ENCODE measurements at places on chromosomes 16 and 17. TPM values are rescaled to one million over a fixed set of nuclear protein-coding genes. Genes with fewer than 3 reads are reported as not detected.

DNA sequence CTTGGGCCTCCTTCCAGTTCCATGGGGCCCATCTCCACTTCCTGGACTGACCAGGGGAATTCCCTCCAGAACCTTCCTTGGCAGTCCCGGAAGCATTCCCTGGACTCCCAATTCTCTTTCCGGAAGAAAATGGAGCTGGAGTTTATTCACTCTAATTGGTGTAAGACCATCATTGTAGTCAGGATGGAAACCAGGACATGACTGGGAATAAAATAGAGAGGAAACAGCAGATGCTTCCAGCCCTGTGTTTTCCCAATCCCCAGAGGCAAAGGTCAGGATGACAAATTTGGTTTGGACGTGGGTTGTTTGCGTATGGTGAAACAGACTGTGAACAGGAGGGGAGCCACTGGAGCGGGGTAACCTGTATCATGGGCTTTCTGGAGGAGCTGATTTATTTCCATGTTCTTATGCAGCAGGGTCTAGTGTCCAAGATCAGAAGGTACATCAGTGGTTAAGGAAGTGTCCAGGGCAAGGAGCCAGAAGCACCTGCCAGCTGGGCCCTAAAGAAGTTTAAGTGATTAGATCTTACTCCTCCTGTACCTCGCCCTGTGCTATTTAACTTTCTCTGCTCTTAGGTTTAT lies 8.5 kb upstream of the LONP2 start:
- DNase-seq = no peak

- peak; percentile 82 for DNase-seq
Observed at GRCh38 chr17:76547183-76547641, 7.4 kb downstream of the PRCD start.

DNA sequence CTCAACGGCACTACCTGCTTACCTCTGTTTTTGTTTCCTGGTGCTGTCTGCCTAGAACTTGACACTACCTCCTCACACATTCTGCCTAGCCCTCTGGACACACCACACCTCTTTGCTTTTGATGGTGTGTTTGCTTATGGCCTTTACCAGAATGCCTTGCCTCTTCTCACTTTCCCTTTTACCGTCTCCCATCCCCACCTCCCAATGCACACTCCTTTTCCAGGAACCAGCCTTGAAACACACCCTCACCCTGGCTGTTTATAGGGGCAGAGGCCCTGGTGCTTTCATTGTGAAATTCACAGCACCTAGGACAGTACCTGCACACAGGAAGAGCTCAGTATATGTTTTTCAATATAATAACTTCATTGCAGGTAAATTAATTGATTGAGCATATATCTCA lies 56.2 kb downstream of the MAP2K6 start:
- DNase-seq = no peak

NAT9 gene
- 63.6 TPM for total RNA-seq

DNA sequence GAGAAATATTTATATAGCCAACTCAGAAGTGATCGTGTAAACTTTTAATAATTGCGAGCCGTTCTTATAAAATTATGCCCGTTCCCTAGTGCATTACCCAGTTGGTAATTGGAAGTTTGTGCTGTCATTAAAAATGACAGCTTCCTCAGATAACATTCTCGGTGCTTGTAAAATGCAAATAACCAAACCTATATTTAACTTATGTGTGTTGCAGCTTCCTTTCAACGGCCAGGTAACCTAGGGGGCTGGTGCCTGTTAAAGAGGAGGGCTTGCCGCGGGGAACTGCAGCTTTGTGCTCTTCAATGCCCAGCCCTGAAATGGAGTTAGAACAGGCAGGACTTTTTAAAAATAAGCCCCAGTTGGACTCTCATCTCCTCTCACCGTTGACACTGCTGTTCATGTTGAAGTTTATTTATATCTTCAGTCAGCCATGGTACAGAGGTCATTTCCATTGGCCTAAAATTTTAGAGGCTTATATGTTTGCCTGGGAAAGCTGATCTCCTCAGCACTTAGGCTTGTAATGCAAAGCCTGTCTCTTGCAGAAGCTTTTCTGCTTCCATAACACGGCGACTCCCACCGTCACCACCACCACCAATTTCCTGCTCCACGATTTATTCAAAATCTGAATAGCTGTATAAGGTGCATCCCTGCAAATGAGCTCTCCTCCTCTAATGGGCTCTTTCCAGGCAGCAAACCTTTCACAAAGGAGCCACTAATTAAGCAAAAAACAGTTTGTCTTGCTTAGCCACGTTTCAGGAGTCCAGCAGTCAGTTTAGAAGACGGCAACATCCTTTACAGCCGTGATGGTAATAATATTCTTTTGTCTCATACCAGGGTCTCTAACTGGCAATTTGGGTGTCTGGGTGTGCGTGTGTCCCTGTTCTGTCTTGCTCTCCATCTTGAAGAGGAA lies 74.7 kb downstream of the RPA1 start:
- DNase-seq = no peak

GRCh38 chr17:53560953-53561352 lies 261.8 kb upstream of the KIF2B start:
- no peak for DNase-seq

- DNase-seq = no peak
Observed at GRCh38 chr17:79223471-79223870, 148.8 kb downstream of the ENGASE start.

DNA sequence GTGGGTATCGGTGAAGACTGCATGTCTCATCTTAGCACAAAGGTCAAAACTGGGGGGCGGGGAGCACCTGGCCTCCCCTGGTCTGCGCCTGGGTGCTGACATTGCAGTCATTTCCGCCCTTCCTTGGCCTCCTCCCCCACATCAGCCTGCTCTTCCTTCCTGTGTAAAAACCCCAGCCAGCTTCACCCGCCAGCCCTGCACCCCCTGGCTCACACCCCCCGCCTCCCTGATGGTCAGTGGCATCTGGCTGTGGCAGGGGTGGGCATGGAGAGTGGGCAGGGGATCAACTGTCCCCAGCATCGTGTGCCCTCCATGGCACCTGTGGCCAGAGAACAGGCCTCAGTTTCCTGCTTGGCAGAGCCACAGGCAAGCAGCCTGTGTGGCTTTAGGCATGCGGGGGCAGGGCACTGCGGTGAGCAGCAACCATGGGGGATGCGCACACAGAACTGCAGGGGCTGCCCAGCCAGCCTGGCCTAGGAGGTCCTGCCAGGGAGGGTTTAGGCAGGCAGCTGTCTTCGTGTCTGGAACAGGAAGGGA lies 26.5 kb upstream of the LASP1NB start:
- DNase-seq = peak; percentile 82

DNA sequence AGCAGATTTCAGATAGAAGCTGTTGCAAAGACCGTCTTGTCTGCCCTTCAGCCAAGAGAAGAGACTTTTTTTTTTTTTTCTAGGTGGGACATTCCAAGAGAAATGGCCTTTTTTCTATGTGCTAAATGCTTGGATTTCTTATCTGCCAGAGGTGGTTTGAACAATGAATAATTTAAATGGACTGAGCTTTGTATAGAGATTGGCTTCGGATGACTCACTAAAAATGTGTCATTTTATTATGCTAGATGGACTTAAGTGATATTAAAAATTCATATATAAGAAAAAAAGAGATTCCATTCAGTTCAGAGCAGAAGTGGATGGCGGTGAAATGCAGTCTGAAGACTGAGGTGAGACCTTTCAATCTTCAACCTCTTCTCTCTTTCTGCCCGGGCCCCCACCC lies 58.4 kb downstream of the MEAK7 start:
- DNase-seq = no peak

- no peak for DNase-seq
Observed at GRCh38 chr17:81270279-81270678, 24.8 kb downstream of the SLC38A10 start.

GRCh38 chr17:2687074-2687418 lies 24.5 kb downstream of the CLUH start:
- no peak for DNase-seq

- DNase-seq = no peak
Observed at GRCh38 chr16:87847785-87848675, 21.3 kb downstream of the SLC7A5 start.

LRRC75A gene
- 0.04 TPM for total RNA-seq

- no peak for DNase-seq
Observed at GRCh38 chr17:12349297-12349696, 316.4 kb upstream of the MYOCD start.

TBC1D3E gene
- total RNA-seq = not detected

TMEM219 gene
- total RNA-seq = 64.6 TPM

DNA sequence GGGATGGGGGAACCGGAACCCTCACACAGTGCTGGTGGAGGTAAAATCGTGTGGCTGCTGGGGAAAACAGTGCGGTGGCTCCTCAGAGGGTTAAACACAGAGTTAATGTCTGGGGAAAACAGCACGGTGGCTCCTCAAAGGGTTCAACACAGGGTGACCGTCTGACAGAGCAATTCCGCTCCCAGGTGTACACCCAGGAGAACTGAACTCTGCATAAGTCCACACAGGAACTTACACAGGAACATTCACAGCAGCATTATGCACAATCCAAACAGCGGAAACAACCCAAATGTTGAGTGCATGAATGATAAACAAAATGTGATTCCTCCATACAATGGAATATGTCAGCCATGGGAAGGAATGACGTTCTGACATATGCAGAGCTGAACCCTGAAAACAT lies 51.4 kb downstream of the CCDC57 start:
- no peak for DNase-seq

ADORA2B gene
- 10.7 TPM for total RNA-seq

DNA sequence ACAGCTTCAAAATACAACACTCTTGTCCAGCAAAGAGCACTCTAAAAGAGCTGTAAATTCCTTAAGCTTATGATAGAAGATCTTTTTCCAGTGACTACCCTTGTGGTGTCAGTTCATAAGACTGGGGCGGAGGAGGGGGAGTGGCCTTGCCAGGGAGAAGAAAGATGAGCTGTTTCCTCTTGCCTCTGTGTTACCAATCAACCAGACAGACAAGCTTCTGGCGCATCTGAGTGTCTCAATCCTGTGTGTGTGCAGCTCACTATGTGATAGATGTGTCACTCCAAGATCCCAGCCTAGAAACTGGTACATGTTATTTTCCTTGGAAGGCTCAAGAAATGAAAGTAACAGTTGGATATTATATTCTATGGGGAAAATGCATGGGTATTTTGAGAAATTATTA lies 167.4 kb upstream of the CACNG3 start:
- DNase-seq = no peak

- DNase-seq = no peak
Observed at GRCh38 chr17:2090210-2090641, 35.3 kb downstream of the HIC1 start.

DNA sequence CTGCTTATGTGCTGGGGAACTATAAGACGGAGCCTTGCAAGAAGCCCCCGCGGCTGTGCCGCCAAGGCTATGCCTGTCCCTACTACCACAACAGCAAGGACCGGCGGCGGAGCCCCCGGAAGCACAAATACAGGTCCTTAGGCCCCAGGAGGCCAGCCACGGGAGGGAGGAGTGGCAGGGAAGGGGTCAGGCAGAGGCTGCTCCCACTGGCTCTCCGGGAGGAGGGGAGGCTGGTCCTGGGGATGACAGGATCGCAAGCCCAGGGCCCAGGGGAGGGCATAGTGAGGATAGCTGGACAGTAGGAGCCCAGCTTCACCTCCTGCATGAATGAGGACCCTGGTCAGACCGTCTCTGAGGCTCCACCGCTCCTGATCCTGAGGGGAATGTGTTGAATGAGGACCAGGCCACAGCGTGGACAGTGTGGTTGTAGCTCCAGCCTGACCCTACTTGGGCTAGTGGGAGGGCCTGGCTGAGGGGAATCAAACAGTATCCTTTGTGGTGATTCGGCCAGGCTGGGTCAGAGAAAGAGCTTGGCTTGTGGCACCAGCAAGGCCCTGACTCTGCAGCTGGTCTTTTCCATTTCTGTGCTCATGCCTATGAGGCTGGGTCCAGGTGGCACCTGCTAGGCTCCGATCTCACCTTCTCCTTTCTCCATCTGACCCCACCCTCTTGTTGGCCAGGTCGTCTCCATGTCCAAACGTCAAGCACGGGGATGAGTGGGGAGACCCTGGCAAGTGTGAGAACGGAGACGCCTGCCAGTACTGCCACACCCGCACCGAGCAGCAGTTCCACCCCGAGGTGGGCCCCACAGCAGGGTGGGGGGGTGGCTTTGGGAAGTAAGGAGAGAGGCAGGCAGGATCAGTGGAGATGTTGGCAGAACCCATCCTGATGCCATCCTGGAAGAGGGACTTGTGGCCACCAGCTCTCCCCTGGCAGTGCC lies 28.7 kb downstream of the UNK start:
- no peak for DNase-seq

DNA sequence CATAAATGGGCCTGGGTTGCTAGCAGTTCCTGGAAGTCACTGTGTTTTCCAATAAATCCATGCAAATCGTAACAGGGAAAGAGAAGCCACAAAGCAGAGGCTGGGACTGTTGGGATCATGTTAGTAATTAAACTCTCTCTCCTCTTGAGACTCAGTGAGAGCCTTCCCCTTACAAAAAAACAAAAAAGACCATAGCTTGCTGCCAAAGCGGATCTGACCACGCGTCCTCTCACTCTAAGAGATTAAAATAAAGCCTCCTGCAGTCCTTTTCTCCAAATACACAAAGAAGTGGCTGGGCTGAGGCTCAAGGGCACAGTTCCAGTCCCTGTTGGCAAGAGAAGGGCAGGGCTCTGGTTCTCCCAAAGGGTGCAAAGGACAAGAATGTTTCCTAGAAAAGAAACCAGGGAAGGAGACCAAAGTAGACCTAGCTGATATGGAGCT lies 38.5 kb downstream of the PIGL start:
- DNase-seq = no peak

DNA sequence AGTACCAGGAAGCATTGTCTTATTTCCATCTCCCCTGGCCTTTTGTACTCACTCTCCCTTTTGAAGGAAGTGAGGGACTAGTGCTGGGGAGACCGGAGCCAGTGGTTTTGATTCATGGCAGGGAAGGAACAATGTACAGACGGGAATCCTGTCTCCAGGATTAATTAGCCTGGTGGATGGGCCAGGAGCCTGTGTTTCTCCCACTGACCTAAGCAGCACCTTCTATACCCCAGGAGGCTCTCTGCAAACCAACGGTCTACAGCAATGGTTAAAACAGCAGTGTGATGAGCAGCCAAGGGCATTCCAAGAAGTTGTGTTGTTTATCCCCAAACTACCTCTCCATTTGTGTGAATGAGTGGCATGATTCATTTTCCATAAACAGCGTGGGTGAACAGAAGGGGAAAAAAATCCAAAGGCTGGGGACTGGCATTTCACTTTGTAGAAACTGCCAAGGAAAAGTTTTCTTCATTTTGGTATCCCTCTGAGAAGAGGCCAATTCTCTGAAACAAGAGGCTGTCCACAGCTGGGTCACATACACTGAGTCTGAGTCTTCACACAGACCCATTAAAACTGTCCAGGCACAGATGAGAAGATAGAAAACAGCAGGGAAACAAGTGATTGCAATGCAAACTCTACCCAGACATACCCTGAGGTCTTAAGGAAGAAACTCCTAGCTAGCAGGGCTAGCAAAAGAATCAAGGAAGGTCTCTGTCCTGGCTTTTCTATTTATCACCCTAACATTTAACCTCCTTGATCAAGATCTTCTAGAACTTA lies 18.1 kb downstream of the ANKFN1 start:
- DNase-seq = no peak

TPSB2 gene
- total RNA-seq = 0.18 TPM

CIAPIN1 gene
- total RNA-seq = 102 TPM

DNA sequence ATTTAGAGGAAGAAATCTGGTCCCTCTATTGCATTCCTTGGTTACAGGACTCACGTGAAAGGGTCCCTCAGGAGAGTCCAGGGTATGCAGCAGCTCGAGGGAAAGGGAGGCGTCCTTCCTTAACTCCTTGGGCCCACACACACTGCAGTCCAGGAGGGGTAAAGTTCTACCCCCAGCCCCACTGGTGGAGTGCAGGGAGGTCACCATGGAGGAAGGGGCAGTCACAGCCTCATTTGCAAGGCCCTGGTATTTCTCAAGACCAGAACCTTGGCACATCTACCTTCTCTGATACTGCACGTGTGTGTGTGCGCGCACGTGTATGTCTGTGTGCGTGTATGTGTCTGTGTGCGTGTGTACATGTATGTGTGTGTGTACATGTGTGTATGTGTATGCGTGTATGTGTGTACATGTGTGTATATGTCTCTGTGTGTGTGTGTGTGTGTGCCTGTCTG lies 11.1 kb downstream of the HIC1 start:
- DNase-seq = no peak
